ENCODE measurements at places on chromosomes 1 and 21.

- DNase-seq: no peak
Observed at GRCh38 chr1:52792036-52792435, 50.5 kb upstream of the ZYG11A start.

DNA sequence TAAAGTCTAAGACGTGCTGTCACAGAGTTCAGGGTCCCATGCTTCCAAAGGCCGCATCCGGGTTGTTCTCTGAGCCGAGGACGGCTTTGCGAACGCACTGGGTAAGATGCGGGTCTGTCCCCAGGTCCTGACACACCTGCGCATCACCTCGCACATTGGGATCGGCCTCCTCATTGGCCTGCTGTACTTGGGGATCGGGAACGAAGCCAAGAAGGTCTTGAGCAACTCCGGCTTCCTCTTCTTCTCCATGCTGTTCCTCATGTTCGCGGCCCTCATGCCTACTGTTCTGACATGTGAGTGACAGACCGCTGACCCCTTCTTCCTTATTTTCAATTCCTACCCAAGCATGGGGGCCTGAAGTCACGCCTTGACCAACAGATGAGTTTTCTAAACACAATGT is 25.3 kb downstream of the TFF3 start:
- DNase-seq: no peak

DNA sequence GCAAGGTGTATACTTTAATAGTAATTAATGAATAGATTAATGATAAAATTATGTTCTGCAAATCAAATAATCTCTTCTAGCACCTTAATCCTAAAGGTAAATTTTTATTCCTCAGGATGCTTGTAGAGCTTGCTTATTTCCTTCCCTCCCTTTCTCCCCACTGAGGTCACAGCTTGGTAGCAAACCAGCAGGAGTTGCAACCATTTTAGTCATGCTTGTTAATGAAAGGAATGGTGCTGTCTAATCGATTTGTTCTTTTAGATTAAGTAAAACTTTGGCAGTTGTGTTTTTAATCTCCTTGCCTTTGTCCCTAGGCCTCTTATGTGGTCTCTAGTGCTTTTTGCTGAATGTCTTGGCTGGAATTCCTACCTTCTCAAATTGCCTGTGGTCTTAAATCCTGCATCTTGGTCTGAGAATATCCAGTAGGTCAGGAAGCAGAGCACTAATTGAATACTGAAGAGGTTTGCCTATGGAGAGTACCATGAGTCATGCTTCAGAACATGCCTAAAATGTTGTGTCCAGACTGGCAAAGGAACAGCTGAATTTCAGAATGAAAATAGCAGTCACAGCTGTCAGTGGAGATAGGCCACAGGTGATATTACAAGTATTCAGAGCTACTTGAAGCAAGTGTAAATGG is 36.3 kb upstream of the RWDD3 start:
- DNase-seq: no peak

- DNase-seq: no peak
Observed at GRCh38 chr1:38193040-38193439, 146.4 kb upstream of the POU3F1 start.

- DNase-seq: no peak
Observed at GRCh38 chr1:61120246-61120840, 38.0 kb downstream of the NFIA start.

- no peak for DNase-seq
Observed at GRCh38 chr1:39852214-39852791, 31.0 kb downstream of the TRIT1 start.

DNA sequence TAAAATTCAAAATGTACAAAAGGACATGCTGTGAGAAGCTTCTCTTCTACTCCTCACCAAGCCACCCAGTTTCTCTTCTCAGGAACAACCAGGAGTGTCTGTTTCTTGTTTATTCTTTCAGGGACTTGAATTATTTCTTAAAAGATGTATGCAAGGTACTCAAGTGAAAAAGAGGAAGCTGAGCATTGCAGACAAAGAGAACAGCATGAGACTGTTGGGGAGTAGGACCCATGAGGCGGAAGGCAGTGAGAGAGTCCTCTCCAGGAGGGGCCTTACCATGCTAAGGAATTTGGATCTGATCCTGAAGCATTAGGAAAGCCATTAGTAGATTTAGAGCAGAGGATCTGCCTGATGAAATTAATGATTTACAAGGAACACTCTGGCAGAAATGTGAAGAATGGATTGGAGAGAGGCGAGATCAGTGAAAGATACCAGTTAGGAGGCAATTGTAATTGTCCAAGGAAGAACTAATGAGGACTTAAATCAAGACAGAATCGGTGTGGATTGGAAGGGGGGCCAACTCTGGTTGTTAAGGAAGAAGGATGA is 14.7 kb upstream of the SSX2IP start:
- no peak for DNase-seq

Data from SK-N-SH (cell line).